ENCODE measurements at places on chromosomes 5 and 9. TPM values are rescaled to one million over a fixed set of nuclear protein-coding genes. Genes with fewer than 3 reads are reported as not detected.

- DNase-seq: no peak
Measured at GRCh38 chr5:26009742-26010141, 1028.6 kb downstream of the CDH9 start.

Gene RUFY1
- 60.9 TPM for total RNA-seq

- no peak for DNase-seq
Measured at GRCh38 chr9:121861501-121862180, 210.2 kb downstream of the DAB2IP start.

GRCh38 chr9:37215830-37216229 is 95.5 kb downstream of the ZCCHC7 start:
- no peak for DNase-seq

GRCh38 chr5:176413255-176413565 is 3.1 kb downstream of the CLTB start:
- DNase-seq: no peak

GRCh38 chr5:81003811-81004386 is 43.7 kb downstream of the RASGRF2 start:
- no peak for DNase-seq

GRCh38 chr9:74498621-74499095 is 1.5 kb downstream of the RORB start:
- no peak for DNase-seq

GRCh38 chr5:143601357-143601756 is 197.9 kb upstream of the NR3C1 start:
- DNase-seq: no peak

DNA sequence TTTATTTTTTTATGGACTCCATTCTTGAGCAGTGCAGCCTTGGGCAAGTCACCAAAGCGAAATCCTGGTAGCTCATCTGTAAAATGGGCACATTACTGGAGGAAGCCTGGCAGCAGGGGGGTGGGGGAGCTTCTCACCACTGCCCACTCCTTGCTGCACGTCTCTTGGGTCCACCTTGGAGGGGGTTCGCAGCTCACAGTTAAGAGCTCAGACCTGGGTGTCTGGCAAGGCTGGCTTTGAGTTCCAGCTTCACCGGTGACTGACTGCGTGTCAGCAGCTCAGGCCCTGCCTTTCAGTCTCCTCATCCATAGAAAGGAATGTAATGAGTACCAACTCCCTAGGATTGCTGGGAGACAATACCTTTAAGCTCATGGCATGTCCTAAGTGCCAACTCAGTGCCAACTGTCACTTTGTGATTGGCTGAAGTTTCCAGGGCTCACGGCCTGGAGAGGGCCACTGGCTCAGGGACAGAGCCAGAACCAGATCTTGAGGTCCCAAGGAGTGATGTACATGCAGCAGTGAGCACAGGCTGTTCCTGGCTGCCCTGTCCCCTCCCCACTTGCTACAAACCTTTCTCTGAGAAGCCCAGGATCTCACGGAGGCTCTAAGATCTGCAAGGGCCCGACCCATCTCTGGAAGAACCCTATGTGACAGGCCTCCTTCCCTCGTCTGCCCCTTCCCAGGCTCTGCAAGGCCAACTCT is 72.9 kb downstream of the C9orf50 start:
- no peak for DNase-seq

DNA sequence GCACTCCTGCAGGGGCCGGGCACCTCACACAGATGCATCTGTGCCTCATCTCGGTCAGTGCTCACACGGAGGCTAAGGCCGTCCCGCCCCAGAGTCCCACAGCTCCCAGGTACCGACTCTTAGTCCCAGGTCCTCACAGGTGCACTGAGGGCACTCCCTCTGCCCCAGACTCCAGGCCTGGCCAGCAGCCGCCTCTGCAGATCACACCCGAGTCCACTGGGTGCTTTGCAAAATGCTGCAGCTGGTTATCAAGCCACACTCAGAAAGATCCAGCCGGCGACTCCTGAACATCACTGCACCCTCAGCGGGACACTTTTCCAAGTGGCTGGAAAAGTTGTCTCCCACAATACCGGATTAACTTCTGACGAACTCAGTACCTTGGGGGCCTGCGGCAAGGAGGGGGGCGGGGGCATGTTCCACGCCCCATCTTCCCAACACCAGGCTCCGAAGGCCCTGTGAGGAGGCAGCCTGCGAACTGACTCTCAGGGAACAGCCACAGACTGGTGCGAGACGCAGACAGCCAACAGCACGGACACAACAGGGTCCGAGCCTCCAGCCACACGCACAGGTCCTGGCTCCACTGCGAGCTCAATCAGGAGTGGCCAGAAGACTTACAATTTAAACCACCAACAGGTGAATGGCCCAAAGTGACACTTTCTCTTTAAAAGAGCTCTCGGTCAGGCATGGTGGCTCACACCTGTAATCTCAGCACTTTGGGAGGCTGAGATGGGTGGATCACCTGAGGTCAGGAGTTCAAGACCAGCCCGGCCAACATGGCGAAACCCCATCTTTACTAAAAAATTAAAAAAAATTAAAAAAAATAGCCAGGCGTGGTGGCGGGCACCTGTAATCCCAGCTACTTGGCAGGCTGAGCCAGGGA is 4.0 kb downstream of the BRD3 start:
- peak; percentile 51 for DNase-seq

DNA sequence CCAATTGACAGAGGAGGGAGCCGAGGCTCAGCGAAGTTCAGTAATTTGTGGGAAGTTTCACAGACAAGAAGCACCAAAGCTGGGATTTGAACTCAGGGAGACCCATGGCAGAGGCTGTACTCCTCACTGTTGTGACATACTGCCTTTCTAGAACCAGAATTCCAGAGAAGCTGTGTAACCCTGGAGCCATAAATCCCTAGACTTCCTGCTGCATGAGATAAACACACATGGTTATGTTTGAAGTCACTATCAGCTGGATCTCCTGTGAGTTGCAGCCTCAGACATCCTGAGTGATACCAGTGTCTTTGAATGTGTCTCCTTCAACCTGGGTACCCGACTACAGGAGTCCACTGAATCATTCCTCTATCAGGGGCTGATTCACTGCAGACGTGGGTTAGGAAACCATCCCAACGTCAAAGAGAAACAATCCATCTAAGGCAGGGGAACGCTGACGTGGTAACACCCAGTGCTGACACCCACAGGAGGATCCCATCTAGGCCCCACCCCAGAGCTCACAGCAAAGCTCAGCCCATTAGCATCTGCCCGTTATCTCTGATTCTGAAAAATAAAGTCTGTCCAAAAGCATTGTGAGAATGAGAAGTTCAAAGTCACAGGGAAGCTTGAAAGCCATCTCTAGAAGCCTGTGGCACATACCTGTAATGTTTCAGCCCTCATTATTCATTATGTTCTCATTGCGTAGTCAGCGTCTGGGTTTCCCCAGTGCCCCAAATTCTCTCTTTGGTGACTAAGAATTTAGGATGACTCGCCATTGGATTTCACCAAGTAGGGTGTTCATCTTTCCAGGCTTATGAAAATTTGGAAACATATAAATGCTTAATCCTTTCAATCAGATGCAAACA is 36.3 kb upstream of the BASP1 start:
- DNase-seq: no peak

Gene PAX5
- 0.61 TPM for total RNA-seq

DNA sequence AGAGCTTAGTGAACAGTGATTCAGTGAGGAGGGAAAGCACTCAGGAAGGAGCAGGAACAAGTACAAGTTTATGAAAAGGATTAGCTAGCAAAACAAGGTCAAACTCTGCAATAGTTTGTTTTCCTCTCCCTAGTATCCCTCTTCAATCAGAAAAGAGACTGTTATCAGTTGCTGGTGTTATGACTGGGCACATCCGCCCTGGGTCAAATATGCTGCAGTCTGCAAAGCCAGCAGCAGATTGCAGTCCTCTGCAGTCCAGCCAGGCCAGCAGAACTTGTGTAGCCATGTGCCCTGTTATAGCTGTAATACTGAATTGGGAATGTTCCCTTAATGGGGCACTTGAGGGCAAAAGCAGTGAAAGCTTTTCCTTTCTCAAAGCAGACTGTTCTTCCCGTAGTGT is 12.0 kb downstream of the PCDHAC2 start:
- no peak for DNase-seq

GRCh38 chr9:93080406-93080805 is 15.6 kb upstream of the CARD19 start:
- peak; percentile 23 for DNase-seq

DNA sequence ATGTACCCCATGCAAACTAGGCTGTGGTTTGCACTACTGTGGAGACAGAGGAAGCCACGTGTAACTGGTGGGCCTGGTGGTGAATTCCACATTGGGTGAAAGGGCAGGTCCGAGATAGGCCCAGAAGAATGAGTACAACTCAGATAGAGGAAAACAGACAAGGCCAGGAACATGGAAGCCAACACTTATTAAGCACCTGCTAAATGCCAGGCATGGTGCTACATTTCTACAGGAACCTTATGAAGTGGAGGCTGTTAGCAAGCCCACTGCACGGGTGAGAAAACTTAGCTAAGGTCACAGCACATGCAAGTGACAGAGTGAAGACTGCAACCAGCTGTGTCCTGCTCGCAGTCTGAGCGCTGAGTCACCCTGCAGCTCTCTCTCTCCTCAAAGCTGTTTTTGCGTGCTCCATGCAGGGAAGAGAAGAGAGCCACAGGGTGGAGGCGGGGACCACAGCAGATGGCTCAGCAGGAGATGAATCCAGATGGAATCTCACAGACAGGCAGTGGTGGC is 65.5 kb upstream of the SPTLC1 start:
- no peak for DNase-seq

DNA sequence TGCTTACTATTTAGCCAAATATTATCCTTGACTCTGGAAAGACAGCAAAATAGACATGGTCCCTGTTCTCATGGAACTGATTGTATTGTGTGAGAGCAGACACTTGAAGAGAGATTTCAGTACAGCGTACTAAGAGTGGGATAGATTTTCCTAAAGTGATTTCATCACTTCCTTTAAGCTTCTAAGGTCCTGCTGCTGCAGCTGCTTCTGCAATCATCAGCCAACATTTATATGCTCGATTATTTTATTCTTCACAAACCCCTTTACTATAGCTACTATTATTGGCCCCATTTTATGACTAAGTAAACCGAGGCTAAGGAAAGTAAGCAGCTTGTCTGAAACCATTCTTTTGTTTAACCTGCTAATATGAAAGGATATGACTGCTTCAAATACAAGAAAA is 137.7 kb downstream of the SPATA31D1 start:
- DNase-seq: no peak

GRCh38 chr5:59768152-59769040 is 125.1 kb downstream of the PDE4D start:
- DNase-seq: peak; percentile 21

- DNase-seq: no peak
Measured at GRCh38 chr9:70352802-70353201, 61.7 kb downstream of the KLF9 start.

Gene GABRA6
- total RNA-seq: not detected

DNA sequence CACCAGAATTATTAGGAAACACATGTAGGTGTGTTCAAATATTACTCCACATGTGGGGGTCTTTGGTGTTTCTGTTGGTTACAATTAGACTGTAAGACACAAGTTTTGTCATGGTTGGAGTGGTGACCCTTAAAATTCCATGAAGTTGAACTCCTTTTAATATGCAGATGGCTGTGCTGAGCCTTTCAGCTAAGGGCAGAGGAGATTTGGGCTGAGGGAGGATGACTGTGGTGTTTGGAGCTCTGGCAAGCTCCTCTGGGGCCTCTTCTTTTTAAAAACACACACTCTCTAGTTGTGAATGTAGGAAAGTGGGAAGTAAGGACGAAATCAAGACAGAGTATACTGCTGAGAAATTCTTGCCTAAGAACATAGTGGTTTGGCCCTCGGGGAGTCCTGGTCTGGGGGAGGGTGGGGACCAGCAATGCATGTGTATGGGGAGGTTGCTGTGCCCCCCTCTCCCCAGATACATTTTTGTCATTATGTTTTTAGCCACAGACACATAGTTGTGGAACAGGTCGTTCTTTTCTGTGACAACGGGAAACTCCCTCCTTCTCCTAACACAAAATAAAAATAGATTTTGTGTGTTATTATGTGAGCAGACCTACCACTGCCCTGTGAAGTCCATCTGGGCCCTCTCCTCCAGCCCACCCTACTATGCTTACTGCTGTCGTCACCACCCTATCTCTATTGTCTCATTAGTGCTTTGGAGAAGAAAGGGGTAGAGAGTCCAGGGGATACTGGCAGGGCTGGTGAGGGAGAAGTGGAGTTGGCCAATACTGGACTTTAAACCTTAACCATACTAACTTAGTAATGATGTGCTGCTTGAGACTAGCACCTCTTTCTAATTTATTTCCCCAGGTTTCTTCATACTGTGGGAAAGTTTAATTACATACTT is 10.0 kb downstream of the SMARCA2 start:
- DNase-seq: no peak
